ENCODE measurements at places on chromosomes 4 and X. TPM values are rescaled to one million over a fixed set of nuclear protein-coding genes. Genes with fewer than 3 reads are reported as not detected.

Gene SCD5
- 6.6 TPM for total RNA-seq

Gene SORBS2
- total RNA-seq, result 3.3 TPM

Gene FAM200B
- total RNA-seq, result 121 TPM

Gene GIMD1
- not detected for total RNA-seq

Gene MEPE
- not detected for total RNA-seq

Gene MID1IP1
- total RNA-seq, result 27.4 TPM

Gene SMIM10
- 2.7 TPM for total RNA-seq

Gene IL21
- not detected for total RNA-seq

Gene SUV39H1
- 14.3 TPM for total RNA-seq

Gene CDX4
- not detected for total RNA-seq

Gene TRPC3
- total RNA-seq, result 1.1 TPM

Gene LRIT3
- total RNA-seq, result not detected

Gene VCX2
- not detected for total RNA-seq

Gene RHOXF2
- not detected for total RNA-seq

Gene UBA6
- 140 TPM for total RNA-seq

Gene TMSB15C
- 4.9 TPM for total RNA-seq

Gene IBSP
- not detected for total RNA-seq

Gene FAM114A1
- 37.1 TPM for total RNA-seq

Gene ADRA2C
- 1.1 TPM for total RNA-seq

Gene SRPX2
- 30.6 TPM for total RNA-seq

Gene OCIAD2
- 83.1 TPM for total RNA-seq

Gene GABRG1
- not detected for total RNA-seq

Gene STX18
- total RNA-seq, result 48.1 TPM

Gene COL25A1
- total RNA-seq, result 0.74 TPM

Gene AMTN
- 98.3 TPM for total RNA-seq

Gene SSX7
- not detected for total RNA-seq

Gene L1CAM
- total RNA-seq, result 7.4 TPM
